Thymus (tissue), 14 donors: ENCODE measurements at places on chromosomes 3 and 15. TPM values are rescaled to one million over a fixed set of nuclear protein-coding genes. Genes with fewer than 3 reads are reported as not detected.

- DNase-seq = no peak
These were observed 72.4 kb upstream of the TRPM1 start for GRCh38 chr15:31173790-31174450.

DNA sequence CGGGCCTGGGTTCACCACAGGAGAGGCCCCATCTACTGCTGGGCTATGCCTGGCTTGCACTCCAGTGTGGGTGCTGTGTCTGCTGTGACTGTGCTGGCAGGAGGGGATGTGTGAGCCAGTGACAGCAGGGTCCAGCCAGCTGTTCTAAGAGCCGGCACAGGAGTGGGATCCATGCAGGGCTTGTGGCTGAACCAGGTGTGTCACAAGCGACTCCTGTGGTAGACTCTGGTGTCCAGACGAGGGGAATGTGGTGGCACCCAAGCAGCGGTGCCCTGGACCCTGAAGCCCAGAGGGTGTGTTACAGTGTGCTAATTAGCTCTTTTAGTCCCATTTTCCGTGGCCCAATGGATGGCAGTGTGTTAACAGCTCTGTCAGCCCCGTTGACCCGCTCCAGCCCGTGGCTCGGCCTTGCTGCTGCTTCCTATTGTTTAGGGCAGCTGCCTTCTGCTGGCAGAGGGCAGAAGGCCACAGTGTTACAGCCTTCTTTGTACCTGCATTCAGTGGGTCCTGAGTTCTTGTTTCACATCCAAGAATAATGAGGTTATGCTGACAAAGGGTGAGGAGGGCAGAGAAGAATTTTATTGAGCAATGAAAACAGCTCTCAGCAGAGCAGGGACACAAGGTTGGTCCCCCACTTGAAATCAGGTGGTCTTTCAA is 78.5 kb upstream of the RNU6-1 start:
- no peak for DNase-seq

DNA sequence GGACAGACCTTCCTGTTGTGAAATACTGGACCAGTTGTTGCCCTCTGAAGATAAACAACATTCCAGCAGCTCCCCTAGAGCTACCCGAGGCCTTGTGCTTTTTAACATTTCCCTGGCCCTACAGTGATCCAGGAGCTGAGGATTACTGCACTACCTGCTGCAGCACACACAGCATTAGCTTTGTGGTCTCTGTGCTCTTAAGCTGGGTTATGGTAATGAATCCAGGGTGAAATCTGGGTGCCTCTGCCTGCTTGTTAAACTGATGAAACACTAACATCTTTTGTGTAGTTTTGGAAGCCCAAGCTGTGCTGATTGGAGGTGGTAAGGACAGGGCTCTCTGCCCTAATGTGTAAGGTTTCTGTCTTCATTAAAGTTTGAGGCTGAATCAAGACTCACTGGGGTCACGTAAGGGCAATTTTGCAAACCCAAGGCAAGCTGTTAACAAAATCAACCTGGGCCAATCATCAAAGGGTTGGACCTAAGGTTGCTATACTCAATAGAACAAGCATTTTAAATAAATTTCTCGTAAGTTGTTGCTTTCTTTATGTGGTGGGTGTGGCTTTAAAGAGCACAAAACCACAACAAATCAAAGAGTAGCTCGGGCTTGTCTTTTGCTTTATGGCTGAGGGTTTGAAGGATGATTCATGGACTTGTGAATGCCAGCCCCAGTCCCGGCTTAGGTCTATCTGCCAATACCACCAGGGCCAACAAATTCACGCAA is 183.9 kb downstream of the TPRG1 start:
- peak; percentile 22 for DNase-seq

Gene PCSK6
- polyA plus RNA-seq = 10.1 TPM

Gene MED12L
- 0.30 TPM for polyA plus RNA-seq
